ENCODE measurements at places on chromosomes 6 and 20.

GRCh38 chr6:49087369-49087768, 375.7 kb downstream of the MMUT start:
- no peak for DNase-seq

- no peak for DNase-seq
Observed at GRCh38 chr6:126803769-126804168, 314.7 kb upstream of the RSPO3 start.

- no peak for DNase-seq
Observed at GRCh38 chr6:4021854-4022695, 56.9 kb downstream of the FAM217A start.

DNA sequence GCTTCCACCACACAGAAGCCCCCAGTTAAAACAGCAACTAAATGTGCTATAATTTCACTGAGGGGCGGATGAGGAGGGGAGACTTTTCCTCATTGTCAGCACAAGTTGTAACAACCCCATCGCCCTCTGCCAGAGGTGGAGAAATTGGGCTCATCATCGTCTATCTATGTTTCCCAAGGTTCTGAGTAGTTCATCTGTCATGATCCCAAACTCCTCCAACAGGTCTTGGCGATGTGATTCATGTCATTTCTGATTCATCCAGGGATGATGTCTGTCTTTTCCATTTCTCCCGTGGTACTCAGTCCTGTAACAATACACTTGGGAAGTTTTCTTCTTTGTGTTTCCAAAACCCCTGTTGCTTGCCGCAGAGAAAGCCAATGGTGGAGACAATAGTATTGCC, 51.0 kb downstream of the TFAP2A start:
- DNase-seq = no peak

DNA sequence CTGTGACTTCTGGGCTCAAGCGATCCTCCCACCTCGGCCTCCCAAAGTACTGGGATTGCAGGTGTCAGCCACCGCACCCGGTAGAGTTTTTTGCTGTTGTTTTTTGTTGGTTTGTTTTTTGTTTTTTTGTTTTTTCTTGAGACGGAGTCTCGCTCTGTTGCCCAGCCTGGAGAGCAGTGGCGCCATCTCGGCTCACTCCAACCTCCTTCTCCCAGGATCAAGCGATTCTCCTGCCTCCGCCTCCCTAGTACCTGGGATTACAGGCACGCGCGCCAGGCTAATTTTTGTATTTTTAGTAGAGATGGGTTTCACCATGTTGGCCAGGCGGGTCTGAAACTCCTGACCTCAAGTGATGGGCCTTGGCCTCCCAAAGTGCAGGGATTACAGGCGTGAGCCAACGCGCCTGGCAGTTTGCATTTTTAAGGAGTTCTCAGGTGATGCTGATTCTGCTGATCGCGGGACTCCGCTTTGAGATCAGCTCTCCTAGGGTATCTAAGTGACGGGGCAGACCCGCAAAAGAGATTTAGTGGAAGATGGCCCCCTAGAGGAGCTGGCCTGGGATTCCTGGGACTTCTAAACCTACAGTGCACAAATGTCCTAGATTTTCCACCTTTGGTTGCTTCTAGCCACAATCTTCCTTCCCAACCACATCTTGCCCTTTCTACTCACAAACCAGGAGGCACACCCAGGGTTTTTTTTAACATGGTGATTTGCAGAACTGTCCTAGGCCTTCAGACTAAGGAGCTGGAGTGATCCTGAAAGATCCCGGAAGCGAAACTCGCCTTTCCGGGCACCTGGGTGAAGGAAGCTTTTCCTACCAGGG, 45.2 kb downstream of the DPPA5 start:
- no peak for DNase-seq

GRCh38 chr6:30763155-30763617, 18.8 kb upstream of the IER3 start:
- no peak for DNase-seq

- DNase-seq = no peak
Observed at GRCh38 chr6:135784507-135784906, 67.0 kb upstream of the PDE7B start.

- no peak for DNase-seq
Observed at GRCh38 chr6:1027795-1028569, 283.9 kb upstream of the FOXQ1 start.

DNA sequence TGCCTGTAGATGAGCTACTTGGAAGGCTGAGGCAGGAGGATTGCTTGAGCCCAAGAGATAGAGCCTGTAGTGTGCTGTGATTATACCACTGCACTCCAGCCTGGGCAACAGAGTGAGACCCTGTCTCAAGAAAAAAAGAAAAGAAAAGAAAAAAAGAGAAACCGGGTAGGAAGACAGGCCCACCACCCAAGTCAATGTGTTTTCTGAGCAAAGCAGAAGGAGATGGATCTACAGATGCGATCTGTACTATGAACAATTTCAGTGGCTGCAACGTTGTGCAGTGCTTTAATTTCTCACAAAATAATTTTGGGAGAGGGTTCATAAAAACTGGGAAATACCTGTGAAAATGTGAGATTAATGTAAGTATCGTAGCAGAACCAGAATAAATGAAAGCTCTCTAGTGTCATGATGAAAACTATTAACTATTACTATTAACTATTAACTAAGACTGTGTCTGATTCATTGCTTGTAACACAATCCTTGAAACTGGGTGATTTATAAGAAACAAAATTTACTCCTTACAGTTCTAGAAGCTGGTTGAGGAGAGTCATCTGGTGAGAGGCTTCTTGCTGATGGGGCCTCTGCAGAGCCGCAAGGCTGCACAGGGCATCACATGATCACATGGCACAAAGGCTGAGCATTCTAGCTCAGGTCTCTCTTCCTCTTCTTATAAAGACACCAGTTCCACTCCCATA, 233.1 kb upstream of the ZNF217 start:
- no peak for DNase-seq
